ENCODE measurements at places on chromosomes 3 and 15.

DNA sequence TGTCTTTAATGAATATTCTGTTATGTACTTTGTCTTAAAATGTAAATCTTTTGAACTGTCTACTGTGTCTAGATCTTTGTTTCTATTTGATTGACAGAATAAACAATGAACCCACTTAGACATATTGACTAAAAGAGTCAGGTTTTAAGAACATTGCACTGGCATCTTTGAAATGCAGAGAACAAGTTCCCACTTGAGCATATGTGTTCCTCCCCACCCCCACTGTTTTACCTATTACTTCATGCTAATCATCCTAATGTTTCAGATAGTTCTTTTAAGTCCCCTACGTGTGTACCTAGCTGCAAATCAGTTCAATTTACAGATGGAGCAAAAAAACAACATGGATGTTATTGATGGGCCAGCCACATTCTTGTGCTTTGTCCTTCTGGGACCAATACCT, 11.7 kb upstream of the TCF12 start:
- no peak for DNase-seq

DNA sequence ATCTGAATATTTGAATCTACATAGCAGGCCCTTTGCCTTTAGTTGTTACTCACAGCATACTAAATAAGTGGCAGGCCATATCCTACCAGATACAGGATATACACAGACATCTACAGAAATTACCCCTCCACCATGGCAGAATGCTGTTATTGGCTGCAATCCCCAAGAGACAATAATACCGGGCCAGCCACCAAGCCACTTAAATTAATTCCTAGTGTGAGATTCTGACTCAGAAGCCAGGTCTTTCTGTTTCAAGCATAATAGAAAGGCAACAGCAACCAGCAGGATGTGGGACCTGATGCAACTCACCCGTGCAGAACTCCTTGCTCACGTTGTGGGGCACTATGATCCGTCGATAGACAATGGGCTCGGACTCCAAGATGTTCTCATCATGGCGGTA, 39.8 kb downstream of the CLK3 start:
- DNase-seq = no peak

DNA sequence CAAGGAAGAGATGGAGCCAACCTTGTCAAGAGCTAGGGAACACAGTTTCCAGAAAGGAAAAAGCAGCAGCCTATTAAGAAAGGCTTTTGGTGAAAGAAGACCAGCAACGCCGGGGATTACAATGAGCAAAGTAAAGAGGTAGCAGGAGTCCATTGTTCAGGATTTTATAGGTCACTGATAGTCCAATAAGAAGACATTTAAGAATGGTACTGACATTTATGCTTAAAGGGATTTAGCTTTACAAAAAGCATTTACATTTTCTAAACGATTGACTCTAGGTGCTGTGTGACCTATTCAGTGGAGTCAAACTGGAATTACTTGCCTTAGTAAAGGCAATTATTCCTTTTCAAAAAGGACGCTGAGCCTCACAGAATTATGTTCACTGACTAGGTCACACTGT, 40.8 kb downstream of the CSNK1G1 start:
- no peak for DNase-seq

GRCh38 chr3:129358772-129359371, 69.6 kb downstream of the EFCAB12 start:
- DNase-seq = no peak

Data from right renal cortex interstitium (tissue), 3 donors.